ENCODE measurements at places on chromosomes 11 and 22.

DNA sequence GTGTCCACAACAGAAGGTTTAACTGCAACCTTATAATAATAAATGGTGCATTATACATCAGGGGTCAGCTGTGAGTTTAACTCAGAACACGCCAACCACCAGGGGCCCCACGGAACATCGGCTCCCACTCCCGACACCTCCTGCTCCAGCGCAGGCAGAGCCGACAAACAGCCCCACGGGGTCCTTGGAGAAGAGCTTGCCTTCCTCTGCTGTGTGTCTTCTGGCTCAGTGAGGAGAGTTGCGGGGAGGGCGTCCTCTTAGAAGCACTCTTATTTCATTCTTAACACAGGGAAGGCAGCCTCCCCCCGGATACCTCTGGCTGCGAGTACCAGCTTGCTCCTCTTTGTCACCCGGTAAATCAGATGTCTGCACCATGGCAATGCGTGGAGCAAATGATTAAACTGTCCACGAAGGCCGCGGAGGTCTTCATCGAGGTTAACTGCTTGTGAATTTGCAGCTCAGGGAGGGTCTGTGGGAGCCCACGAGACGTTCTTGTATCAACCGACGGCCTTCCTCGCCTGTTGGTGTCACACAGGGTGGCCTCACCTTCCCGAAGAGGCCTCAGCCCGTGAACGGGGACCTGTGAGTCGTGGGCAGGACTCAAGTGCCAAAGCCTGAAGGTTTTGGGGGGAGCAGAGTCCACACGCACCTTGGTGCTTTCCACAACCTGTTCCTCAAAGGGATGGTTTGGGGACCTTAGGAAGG is 464.0 kb downstream of the BRD1 start:
- DNase-seq: no peak

DNA sequence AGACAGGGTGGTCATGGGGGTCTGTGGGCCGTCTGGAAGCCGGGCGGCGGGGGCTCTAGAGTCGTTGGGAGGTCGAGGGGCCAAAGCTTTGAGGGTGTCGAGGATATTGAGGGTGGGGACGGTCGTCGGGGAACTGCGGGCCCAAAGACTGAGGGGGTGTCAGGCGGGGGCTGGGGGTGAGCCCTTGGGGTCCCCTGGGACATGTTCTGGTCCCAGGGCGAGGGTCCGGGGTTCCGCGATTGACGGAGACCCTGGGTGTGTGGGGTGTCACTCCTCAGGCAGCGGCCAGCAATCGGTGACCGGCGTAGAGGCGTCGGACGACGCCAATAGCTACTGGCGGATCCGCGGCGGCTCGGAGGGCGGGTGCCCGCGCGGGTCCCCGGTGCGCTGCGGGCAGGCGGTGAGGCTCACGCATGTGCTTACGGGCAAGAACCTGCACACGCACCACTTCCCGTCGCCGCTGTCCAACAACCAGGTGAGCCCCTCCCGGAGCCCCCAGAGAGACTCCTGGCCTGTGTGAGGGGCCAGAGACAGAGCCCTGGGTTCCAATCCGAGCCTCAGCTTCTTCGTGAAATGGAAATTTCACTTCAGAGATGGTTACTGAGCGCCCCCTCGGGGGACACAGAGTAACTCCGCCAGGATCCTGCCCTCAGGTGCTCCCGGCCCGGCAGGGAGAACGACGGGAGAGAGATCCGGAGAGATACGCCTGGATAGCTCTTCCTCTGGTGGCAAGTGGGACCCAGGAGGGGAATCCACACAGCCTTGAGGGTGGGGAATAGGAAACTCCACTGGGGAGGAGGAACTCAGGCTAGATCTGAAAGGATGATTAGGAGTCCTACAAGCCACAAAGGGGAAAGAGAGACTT is 714 bp downstream of the SDF2L1 start:
- DNase-seq: no peak

DNA sequence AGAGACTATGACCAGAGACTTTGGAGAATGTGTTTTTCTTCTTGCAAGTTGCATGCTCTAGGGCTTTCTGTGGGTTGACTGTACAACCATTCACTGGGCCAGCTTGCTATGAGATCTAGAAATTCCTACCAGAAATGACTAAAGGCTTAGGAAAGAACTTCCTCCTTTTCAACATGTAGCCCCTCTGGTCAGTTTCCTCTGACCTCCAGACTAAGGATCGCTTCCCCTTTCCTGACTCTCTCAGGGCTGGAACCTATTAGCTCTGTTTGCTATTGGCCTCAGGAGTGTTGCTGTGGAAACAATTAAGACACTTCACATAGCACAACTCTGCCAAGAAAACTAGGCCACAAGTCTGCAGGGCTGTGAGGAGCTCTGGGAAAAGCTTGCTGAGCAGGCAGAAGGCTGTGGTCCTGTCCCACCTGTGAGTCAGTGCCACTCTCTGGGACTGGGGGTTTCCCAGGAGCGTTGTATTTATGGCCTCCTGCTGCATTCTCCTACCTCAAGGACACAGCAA is 10.7 kb downstream of the CRY2 start:
- no peak for DNase-seq

GRCh38 chr11:120239713-120240640 is at the start of gene POU2F3:
POU2F3 (plus strand) TSS chr11:120240140; CDS start chr11:120240344, 204 bp downstream.
- DNase-seq: no peak

DNA sequence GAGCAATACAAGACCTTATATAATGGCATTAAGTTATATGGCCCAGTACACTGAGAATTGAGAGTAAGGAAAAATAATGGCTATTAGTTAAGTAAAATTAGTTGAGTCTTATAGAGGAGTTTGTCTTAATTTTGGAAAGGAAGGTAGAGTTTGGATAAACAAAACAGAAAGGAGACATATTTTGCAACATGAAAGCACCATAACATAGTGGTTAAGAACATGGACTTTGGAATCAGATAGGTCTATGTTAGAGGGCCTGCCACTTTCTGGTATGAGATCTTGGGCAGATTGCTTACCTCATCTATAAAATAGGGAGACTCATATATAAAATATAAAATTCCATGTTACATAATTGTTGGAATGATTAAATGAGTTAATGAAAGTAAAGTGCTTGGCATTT is 68.9 kb downstream of the CSTPP1 start:
- no peak for DNase-seq

DNA sequence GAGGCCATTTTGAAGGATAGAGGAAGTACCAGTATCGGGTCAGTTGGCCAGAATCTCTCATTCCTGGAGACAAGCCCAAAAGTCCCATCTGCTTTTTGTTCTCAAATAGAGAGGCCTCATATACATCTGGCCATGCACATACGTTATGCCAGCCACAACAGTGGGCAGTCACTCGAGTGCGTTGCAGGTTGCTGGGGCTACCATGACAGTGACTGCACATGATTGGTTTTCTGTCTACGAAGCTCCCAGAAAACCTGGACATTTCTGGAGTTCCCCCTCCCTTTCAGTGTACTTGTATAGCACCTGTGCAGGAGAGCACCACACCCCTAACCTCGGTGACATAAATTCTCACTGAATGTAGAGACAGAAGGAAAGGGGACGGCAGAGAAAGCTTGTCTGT is 62.1 kb downstream of the C22orf31 start:
- DNase-seq: no peak

GRCh38 chr22:38230108-38230825 is 28.5 kb downstream of the MAFF start:
- DNase-seq: peak; percentile 59

GRCh38 chr22:37177755-37178154 is 10.3 kb downstream of the C1QTNF6 start:
- DNase-seq: no peak

DNA sequence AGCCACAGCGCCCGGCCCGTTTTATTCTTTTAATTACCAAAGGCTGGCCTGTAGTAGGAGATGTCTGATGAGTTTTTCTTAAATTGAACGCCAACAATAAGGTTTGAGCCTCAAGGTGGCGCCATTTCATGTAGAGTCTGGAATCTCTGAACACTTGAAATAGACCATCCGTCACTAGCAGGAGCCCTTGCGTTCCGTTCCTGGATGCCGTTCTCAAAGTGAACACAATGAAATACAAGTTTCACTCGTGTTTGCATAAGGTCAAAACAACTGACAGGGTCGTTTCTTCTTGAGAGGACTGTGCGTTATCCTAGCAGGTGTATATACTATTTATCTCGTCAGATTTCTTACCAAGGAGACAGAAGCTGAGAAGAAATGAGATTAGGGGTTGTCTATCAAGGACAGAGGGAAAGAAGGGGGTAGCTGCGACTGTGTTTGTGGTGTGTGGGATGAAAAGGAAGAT is 18.7 kb upstream of the SCGB1D1 start:
- DNase-seq: peak; percentile 37

DNA sequence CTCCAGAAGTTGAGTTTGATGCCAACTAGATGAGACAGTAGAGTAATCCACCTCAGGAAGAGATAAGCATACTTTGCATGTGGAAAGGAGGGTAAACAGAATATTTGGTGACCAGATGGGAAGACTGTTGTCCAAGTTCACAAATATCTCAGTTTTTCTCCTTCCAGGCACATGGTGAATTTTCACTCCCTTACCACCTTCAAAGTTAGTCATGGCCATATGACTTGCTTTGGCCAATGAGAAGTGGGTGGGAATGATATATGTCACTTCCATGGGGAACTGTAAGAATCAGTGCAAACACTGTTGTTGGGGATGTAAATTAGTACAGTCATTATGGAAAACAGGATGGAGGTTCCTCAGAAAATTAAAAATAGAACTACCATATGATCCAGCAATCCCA is 105.8 kb downstream of the SPATA19 start:
- no peak for DNase-seq

- no peak for DNase-seq
Observed at GRCh38 chr11:76005756-76006155, 190.7 kb downstream of the UVRAG start.

DNA sequence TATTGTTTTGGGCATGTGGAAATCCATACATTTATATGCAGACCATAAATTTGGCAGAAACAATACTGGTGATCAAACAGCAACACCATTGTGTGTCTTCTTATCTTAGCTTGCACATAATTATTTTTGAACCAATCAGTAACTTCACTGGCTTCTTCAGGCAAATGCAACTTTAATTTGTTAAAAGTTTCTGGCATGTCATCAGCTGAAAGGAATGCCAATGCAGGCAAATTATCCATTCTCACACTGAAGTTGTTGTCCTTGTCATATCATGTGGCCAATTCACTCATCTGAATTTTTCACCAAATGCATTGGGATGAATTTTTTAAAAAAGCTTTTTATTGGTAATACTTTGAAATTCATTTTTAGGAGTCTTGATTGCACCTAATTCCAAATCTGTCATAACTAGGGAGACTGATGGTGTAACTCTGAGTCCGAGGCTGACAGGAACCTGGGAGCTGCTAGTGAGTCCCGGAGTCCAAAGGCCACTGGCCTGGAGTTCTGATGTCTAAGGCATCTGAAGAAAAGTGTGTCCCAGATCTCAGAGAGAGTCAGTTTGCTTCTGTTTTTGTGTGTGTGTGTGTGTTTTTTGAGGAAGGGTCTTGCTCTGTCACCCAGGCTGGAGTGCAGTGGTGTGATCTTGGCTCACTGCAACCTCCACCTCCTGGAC is 17.4 kb upstream of the OR10V1 start:
- no peak for DNase-seq

Data from epithelial cell of prostate (primary cell).